ENCODE measurements at places on chromosomes 5 and 9. TPM values are rescaled to one million over a fixed set of nuclear protein-coding genes. Genes with fewer than 3 reads are reported as not detected.

SKP2 gene
- total RNA-seq, result 17.8 TPM

OR1Q1 gene
- not detected for total RNA-seq

GRCh38 chr5:132594170-132594569 is 37.4 kb downstream of the RAD50 start:
- DNase-seq, result no peak

DNA sequence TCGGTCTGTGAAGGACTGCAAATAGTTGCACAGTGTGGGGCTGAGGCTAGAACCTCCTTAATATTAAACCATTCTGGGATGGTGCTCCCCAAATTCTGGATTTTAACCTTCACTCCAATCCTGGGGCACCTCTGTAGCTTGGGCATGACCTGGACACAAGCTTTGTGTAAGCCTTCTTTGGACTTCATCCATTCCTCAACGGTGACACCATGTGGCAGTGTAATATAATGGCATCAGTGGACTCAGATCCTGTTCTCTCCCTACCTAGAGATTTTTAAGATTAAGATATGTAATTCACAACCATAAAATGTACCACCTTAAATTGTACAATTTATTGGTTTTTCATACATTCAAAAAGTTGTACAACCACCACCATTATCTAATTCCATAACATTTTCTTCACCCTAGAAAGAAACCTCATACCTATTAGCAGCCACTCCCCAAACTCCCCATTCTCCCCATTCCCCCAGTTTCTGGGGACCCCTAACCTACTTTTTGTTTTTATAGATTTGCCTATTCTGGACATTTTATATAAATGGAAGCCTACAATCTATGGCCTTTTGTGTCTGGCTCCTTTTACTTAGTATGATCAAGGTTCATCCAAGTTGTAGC is 4.8 kb upstream of the PLGRKT start:
- no peak for DNase-seq

DNA sequence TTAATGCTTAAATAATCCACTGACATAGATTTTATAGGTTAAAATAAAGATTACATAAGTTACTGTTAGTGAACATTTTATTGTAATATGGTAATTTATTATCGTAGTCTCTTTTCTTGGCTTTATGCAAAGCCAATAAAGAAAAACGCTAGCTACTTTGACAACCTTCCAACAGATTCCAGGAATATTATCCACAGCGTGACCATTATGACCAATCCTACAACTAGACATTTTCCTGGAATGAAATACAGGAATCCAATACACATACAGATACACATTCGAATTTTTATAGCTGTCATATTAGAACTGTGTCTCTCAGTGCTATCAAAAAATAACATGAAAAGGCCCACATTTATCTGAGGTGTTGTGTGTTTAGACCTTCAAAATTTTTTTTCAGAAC is 13.1 kb downstream of the RPS23 start:
- DNase-seq, result no peak

DNA sequence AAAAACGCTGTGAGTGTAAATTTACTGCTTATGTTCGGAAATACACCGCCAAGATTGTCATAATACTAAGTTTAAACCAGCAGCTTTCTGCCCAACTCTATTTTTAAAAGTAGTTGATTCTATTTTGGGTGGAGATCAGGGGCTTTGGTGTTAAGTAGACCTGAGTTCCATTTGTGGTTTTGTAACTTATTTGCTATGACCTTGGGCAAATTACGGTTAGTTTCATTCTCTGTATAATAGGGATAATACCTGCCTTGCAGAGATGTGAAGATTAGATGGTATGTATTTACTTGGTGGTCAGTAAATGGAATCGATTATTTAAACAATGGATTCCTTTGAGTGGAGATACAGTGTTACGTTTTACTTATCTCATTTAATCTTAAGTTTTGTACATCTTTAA is 1.6 kb downstream of the RAD23B start:
- no peak for DNase-seq

GRCh38 chr9:126860077-126860756 is at the start of gene ZBTB34:
TSS of gene ZBTB34 (plus strand) at chr9:126860639. CDS start at chr9:126879400, 18,761 bp downstream.
- peak; percentile 46 for DNase-seq

DNA sequence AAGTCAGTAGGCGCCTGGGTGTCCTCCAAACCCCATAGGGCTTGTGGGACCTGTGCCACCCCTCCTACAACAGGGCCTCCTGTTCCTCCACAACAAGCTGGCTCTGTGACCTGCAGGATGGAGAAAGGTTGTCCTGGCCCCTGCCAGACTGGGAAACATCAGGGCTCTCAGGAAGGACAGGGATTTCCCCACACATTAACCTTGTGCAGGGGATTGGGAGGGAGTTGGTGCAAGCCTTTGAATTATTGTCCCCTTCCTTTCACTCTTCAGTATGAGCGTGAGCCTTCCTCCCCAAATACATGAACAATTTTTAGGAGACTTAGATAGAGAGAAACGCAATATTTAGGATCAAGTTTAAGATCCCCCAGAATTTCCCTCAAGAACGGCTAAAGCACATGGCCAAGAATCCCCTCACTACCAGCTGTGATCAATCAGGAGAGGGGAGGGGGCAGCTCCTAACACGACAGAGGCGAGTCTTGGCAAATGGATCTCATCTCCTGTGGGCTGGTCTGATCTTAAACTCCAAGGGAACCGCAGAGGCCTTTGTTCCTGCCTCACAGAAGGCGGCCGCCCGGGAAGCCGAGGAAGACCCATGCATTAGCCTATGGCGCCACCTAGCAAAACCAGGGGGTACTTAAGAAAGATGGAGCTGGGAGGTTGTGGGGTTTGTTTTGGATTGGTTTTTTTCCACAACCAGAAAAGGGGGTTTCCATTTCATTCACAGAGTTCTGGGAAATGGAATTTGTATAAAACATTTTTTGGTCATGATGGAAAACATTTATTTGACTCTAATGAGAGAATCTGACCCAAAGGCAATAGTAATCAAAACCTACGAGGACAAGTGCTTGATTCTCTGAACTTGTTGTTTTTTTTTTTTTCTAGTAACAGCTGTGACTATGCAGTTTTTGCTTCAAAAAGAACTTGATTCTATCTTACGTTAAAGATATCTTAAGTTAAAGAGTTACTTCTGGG is 36.1 kb upstream of the OSMR start:
- DNase-seq, result peak; percentile 69

- no peak for DNase-seq
Observed at GRCh38 chr5:149680810-149681221, 49.3 kb upstream of the PPARGC1B start.

DNA sequence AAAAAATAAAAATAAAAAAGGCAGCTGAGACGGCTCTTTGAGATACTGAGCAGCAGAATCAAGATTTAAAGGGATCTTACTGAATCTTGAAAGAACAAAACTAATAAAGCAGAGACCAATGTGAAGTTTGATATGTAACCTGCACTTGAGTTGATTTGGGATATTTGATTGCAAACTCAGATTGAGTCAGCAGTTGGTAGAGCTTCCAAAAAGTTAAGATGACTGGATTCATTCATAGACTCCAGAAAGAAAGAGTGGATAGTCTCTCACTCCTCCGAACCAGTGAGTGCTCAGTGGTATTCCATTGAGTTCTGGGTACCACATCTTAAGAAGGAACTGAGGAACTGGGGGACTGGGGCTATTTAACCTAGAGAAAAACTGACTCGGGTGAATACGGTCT is 52.7 kb upstream of the TESK1 start:
- DNase-seq, result no peak

DNA sequence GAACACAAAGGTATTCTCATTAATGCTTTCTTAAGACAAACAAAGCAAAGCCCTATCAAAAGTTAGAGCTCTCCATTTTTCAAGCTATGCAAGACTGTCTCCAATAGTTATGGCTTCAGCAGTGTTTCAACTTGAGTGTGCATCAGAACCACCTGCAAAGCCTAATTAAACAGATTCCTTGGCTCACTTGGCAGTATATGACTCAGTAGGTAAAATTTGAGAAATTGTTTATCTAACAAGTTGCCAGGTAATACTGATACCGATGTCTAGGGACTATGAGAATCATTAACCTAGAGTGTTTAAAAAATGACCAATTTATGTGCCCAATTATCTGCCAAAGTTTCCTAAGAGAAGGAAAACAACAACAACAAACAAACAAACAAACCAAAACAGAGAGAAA is 60.3 kb upstream of the PARP8 start:
- DNase-seq, result no peak

- DNase-seq, result no peak
Observed at GRCh38 chr9:109121232-109121796, 1.6 kb upstream of the TMEM245 start.

DNA sequence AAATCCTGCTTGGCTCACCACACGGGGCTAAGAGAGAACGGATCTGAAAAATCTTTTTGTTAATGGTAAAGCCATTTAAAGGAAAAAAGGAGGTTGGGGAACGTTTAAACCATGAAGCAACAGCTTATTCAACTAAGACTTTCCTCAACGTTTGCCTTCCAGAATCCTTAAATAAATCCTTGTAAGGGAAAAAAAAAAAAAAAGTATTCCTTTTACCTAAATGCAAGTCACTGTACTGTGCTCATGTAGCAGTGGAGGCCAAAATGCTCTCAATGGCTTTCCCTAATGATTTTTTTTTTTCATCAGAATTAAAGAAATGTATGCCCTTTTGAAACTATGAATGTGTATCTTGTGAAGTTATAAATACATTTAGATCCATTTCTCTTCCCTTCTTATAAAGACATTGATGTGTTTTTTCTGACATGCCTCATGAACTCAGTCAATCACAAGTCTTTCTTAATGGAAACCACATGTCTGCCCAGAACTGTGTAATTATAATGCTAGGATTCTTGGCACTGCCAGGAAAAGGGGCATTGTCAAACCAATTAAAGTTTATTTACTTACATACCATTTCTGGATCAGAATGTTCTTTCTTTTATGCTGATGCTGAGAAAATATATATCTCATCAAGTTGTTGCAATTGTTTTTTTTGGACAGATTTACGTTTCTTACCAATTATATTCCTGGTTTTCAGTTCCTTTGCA is 107.5 kb downstream of the EBF1 start:
- DNase-seq, result no peak

- DNase-seq, result no peak
Observed at GRCh38 chr9:78490231-78490630, 193.3 kb downstream of the PSAT1 start.

DNA sequence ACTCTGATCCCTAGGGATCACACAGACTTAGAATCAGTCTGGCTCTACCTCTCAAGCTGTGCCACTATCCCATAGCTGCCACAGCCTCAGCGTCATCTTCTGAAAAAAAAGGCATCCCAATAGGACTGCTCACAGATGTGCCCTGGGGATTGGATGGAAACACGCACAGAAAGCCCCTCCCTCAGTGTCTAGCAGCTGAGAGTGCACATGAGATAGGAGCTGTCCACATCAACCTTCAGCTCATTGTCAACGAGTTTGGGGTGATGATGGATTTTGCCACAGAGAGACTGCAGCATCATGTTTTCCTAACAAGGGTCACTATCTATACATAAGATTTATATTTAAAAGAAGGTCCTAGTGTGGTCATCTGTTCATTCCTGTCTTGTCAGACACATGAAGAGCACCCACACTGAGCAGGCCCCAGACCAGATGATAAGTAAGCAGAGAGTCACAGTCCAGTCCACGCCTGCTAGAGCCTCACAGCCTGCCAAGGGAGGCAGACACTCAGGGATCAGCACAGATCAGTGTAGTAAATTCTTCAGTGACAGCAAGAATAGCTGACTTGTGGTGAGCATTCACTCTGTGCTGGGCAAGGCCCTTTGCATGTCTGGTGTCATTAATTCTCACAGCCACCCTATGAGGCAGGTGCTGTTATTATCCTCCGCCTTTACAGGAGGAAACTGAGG is 25.8 kb downstream of the AFAP1L1 start:
- no peak for DNase-seq

GRCh38 chr5:29169886-29170285 is 2023.6 kb upstream of the CDH6 start:
- DNase-seq, result no peak

GRCh38 chr5:151721812-151722391 is 35.2 kb upstream of the SPARC start:
- no peak for DNase-seq

GRCh38 chr5:134114886-134115805 is 665 bp downstream of the TCF7 start:
- DNase-seq, result no peak

Data from omental fat pad (tissue), 4 donors.